ENCODE measurements at places on chromosomes 12 and 14.
A peak's percentile ranks its signal among the peaks of the same experiment; 100 is the strongest.

DNA sequence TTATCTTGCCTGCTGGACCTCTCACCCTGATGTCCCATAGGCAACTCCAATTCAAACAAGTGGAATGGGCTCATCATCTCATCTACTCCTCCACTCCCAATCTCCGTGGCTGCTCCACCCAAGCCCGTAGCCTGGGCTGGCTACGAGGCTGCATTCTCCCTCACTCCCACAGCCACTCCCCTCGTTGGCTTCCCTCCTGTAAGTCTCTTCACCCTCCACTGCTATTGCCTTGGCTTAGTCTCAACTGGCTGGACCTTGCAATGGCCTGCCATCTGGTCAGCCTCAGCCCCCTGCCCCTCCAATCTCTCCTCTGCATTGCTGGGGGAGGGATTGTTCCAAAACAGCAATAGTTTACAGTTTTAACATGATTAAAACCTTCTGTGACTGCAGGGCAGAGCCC, 44.4 kb upstream of the PELI2 start:
- DNase-seq, result no peak

GRCh38 chr14:83988275-83988674, 1541.7 kb upstream of the FLRT2 start:
- peak; percentile 13 for DNase-seq

DNA sequence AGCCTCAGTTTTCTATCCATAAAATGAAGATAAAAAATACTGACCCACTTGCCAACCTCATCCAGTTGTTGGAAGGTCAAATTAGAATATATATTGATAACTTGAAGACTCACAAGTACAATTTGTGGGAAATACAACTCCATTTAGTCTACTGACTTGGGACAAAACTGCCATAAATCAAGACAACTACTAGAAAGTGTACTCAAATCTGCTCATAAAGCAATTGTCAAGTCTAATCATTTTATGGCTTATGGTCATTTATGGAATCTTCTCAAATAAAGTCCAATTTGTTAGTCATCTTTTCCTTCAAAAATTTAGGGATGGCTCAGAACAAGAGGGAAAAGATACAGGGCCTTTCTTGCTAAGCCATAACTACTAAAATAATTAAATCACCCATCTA, 7.0 kb downstream of the BTG1 start:
- no peak for DNase-seq

GRCh38 chr12:104713444-104713843, 244.6 kb downstream of the SLC41A2 start:
- no peak for DNase-seq

DNA sequence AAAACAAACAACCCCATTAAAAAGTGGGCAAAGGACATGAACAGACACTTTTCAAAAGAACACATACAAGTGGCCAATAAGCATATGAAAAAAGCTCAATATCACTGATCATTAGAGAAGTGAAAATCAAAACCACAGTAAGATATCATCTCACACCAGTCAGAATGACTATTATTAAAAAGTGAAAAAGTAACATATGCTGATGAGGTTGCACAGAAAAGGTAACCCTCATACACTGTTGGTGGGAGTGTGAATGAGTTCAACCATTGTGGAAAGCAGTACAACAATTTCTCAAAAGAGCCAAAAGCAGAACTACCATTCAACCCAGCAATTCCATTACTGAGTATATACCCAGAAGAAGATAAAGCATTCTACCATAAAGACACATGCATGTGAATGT, 18.2 kb downstream of the PDE6H start:
- no peak for DNase-seq
